Mucosa of gallbladder (tissue), 1 donor: ENCODE measurements at places on chromosomes 16 and 17. TPM values are rescaled to one million over a fixed set of nuclear protein-coding genes. Genes with fewer than 3 reads are reported as not detected.

DNA sequence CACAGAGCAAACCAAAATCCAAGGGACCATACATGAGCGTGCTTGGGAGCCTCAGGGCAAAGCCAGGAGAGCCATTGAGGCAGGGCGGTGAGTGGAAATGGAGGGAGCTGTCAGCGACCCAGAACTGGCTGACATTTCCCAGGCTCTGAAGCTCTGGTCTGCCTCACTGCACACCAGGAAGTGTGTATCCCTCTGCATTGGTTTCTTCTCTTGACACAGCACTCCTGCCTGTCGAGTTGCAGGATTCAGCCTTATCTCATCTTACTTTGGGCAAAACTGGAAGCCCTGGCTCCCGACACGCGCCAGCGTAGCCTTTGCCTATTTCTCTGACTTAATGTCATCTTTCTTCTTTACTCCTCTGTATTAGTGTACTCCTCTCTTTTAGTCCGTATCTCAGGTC lies 144.7 kb upstream of the HS3ST3A1 start:
- DNase-seq = no peak

The RAB26 gene
- 7.7 TPM for total RNA-seq

DNA sequence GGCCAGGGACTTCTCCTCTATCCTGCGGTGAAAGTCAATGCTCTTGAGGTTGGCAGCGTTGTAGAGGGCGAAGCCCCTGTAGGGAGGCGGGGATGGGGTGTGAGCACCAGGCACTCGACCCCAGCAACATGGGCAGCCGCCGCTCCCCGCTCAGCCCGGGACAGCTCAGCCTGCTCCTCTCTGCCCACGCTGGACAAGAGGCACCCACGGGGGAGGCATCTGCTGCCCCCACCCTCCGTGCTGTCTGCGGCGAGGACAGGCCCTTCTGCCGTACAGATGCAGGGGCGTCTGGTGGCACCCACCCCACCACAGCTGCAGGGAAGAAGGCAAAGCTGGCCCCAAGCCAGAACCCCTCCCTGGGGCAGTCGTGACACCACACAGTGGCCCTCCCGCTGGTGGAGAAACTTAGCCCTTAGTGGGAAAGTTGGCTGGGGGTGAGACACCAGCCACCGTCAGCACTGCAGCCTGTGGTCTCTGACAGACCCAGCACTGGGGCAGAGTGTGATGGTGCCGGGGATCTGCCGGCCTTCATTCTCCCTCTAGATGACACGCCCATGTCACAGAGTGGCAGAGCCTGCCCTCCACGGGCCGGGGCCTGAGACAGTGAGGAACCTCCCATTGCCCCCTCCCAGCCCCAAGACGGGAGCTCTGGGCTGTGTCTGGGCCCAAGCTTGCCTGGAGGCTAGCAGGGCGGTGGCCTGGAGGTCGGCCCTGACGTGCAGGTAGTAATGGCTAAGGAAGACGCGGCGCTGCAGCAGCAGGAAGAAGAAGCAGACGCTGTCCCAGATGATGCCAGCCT lies 19.5 kb downstream of the CTU2 start:
- DNase-seq = no peak

DNA sequence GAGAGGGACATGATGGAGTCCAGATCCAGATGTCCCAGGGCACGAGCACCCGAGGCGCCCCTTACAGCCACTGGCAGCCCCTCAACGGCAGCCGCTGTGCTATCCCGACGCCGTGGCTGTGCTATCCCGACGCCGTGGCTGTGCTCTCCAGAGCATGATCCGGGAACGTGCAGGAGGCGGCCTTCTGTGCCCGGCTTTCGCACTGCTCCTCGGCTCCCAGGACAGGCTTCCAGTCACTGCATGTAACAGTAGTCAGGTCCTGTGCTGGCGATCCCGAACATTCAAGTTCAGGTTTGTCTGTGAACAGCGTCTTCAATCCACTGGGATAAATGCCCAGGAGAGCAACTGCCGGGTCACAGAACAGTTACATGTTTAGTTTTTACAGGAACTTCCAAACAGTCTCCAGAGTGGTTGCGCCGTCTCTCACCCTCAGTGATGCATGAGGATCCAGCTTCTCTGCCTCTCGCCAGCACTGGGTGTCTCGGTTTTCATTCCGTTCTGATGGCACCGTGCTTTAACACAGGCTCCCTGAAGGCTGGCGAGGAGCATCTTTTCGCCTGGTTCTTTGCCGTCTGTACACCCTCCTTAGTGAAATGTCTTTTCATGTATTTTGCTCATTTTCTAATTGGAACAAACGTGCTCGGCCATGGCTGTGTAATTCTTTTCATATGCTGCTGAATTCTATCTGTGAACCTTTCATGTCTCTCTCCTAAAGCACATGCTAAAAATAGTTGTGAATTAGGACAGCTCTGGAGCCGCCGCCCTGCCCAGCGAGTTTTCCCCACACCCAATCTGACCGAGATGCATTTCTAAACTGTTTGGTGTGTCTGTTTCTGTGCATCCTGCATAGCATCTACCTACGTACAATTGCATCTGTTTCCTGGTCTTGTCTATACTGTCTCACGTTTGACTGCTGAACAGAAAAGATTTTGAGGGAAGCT lies 72.6 kb upstream of the METRNL start:
- DNase-seq = no peak

GRCh38 chr16:58176608-58177352 lies 21.1 kb downstream of the CSNK2A2 start:
- DNase-seq = no peak

GRCh38 chr16:68760671-68761275 lies 23.7 kb downstream of the CDH1 start:
- no peak for DNase-seq

DNA sequence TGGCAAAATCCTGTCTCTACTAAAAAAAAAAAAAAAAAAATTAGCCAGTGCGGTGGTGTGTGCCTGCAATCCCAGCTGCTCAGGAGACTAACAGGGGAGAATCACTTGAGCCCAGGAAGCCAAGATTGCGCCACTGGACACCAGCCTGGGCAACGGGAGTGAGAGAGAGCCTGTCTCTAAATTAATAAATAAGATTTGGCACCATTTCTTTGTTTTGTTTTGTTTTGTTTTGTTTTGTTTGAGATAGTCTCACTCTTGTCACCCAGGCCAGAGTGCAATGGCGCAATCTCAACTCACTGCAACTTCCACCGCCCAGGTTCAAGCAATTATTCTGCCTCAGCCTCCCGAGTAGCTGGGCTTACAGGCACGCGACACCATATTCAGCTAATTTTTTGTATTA lies 9.4 kb upstream of the GAST start:
- no peak for DNase-seq

DNA sequence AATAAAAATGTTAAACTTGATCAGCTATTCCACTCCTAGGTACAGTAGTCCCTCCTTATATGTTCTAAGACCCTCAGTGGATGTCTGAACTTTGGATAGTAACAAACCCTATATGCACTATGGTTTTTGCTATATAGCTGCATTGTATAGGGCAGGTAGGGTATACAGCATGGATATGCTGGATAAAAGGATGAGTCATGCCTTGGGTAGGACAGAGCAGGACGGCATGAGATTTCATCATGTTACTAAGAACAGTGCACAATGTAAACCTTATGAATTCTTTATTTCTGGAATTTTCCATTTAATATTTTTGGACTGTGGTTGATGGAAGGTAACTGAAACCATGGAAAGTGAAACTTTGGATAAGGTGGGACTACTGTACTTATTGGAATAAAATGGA lies 235.1 kb downstream of the CEP112 start:
- DNase-seq = no peak

The ABCC6 gene
- 27.5 TPM for total RNA-seq

- DNase-seq = no peak
Measured at GRCh38 chr17:32515677-32516383, 29.0 kb downstream of the CDK5R1 start.

The PDE6G gene
- 0.32 TPM for total RNA-seq

The SLC7A6 gene
- 13.6 TPM for total RNA-seq

The SLC5A2 gene
- 3.7 TPM for total RNA-seq

DNA sequence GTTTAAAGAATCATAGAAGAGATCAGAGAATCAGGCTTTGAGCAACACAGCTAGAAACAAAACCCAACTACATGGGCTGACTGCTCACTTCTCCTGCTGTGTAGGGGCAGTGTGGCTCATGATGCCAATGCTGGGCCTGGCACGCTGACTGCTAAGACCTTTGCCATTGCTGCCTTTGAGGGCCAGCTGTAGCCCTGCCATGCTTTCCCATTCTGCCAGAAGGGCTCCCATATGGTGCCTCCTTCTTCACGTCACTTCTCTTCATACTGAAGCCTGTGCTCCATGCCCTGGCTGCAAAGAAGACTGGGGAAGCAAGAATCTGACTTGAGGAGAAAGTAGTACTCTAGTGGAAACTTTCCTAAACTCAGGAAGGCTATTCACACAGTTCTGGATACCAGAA lies 232.9 kb downstream of the UTP18 start:
- no peak for DNase-seq

The TRPV3 gene
- 5.7 TPM for total RNA-seq

- DNase-seq = no peak
Measured at GRCh38 chr16:58211846-58212245, 13.9 kb upstream of the CSNK2A2 start.

- no peak for DNase-seq
Measured at GRCh38 chr16:79067600-79067999, 532.9 kb downstream of the MAF start.

DNA sequence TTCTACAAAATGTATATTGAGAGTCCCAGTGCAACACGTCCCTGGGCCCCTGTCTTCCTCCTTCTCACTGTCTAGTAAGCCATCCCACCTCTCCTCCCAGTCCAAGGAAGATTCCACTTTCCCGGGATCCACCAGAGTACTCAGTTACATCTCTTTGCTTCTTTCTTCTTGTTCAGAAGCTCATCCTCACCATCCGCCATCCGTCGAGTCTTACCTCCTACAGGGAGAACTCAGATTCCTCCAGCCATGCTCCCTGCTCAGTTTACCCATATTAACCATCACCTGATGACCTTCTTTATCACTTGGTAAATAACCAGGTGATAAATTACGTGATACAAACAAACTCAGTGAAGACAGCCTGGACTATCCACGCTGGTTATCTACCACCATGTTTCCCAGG lies 57.1 kb downstream of the CYTH1 start:
- DNase-seq = no peak
